ENCODE measurements at places on chromosomes 4 and X.

- no peak for DNase-seq
Measured at GRCh38 chrX:19063030-19063429, 59.2 kb downstream of the ADGRG2 start.

DNA sequence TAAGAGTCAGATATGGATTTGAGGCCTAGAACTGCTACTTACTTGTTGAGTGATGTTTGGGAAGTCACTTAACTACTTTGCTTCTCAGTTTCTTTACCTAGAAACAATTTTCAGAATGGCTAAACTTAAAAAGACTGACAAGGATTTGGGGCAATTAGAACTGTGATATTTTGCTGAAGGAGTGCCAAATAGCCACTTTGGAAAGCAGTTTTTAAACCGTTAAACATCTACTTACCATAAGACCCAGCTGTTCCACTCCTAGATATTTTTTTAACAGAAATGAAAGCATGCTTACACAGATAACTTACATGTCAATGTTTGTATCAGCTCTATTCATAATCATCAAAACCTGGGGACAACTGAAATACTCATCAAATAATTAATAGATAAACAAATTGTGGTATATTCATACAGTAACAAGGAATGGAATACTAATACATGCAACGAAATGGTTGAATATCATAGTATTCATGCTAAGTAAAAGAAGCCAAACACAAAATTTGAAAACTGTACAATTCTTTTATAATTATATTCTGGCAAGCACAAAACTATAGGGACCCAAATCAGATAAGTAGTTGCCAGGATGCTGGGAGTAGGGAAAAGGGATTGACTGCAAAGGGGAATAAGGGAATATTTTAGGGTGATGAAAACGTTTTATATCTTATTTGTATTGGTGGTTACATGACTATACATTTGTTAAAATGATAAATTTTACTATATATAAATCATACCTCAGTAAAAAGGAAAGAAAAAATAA lies 24.0 kb downstream of the RPA4 start:
- no peak for DNase-seq

- DNase-seq = no peak
Measured at GRCh38 chr4:165384186-165384585, 5.4 kb downstream of the CPE start.

DNA sequence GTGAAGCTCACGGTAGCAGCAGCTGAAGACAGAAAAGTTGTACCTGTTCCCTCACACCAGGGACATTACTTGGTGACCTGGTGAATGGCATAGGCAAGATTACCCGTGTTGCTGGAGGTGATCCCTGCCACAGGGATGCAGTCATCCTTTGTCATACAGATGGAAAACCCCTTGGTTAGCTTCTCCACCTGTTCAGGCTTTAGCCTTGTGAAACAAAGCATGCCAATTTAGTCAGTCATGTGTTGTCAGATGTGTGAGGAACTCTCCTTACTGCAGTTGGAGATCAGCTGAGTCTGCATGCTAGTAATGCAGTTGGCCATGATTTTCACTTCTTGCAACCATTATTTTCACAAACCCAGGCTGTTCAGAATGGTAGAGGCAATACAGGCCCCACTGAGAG lies 41.0 kb downstream of the AMELX start:
- DNase-seq = no peak

GRCh38 chrX:148601034-148601433 lies 100.6 kb downstream of the AFF2 start:
- no peak for DNase-seq

DNA sequence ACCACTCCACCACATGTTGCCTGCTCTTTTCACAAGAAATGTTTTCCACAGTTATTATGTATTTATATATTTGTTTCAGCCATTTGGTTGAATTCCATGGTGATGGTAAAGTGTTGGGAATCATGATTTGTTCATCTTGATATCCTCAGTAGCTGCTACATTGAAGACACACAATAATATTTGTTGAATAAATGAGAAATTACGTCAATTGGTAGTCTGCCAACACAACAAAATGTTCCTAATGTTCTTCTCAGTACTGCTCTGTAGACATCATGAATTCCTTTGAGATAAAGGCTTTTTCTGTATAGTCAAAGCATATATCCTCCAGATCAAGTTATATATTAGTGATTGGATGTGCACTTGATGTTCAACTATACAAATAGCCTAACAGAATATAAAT lies 29.5 kb downstream of the CXXC4 start:
- DNase-seq = no peak

GRCh38 chrX:151994476-151994875 lies 20.0 kb upstream of the GABRE start:
- no peak for DNase-seq

DNA sequence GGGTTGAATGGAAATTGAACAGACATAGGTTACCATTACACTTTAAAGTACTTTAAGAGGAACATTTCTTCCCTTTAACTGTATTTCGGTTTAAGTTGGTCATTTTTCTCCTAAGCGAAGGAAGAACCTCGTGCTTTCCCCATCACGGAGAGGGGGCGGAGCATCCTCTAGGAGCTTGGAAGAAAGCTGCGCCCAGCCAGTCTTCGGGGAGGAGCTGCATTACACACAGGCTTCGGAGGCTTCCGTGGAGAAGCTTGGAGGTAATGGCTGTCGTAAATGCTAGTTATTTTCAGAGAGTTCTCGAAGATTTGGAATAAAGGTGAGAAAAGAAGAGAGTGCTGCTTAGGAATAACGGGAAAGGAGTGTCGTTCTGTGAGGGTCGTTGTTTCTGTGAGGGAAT lies at the start of gene PWWP3B:
Gene PWWP3B, plus strand, starts transcription at position 199 of the 400 bp plus-strand sequence. CDS start 37,128 bp downstream, outside the sequence.
- DNase-seq = no peak

DNA sequence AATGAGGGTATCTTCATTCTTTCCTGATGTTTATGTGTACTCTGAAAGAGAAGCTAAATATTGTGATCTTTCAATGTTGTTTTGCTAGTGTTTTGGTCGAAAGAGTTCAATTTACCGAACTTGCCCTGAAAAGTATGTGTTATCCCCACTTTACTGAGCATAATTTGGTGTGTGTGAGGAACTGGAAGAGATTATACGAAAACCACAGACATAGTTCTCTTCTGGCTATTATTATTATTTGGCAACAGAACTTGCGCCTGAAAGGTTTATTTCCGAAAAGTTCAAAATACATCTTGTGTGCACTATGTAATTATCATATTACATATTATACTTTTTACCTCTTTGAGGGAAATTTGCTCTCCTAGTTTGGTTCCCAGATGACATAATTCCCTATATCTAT lies 232.5 kb upstream of the INTU start:
- DNase-seq = no peak

GRCh38 chr4:75637176-75637575 lies 6.8 kb upstream of the CDKL2 start:
- no peak for DNase-seq

DNA sequence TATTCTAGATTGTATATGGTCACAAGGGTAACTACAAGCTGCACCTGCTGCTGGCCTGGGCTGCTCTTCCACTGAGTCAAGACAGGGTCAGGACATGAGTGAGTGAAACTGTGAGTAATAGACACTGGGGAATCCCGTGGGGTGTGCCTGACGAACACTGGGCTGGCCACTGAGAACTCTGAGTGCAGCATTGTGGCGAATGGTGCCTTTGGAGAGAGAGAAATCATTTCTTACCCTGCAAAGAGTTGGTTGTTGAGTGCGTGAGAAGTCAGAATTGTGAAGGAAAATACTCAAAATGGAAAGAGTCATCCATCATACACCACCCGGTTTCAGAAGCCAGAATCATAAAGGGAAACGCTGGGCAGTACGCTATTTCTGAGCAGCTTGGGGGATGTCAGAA lies 43.1 kb upstream of the LSM6 start:
- DNase-seq = no peak

GRCh38 chr4:2433609-2434350 lies 15.0 kb downstream of the CFAP99 start:
- no peak for DNase-seq

- DNase-seq = no peak
Measured at GRCh38 chr4:87326460-87326859, 3.8 kb upstream of the HSD17B13 start.

DNA sequence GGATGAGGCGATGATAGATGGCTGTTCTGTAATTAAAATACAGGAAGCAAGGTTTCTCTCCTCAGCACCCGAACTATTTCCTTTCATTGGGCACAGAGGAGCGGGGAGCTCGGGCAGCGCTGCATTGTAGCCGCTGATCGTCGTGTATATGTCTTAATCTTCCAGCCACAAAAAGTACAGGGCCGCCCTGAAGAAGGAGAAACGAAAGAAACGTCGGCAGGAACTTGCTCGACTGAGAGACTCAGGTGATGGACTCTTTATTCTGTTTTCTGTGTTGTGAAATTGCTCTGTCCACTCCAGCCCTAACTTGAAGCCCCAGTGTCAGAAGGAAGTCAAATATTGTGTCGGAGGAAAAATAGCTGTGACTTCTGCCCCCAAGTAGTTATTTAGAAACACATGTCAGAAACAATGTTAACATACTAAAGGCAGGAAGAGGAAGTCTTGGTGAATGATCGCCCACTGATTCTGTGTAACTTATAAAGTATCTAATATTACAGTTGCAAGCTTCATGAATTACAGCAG lies 546 bp downstream of the ZRSR2 start:
- no peak for DNase-seq

- DNase-seq = no peak
Measured at GRCh38 chr4:5858020-5858769, 34.7 kb downstream of the CRMP1 start.

DNA sequence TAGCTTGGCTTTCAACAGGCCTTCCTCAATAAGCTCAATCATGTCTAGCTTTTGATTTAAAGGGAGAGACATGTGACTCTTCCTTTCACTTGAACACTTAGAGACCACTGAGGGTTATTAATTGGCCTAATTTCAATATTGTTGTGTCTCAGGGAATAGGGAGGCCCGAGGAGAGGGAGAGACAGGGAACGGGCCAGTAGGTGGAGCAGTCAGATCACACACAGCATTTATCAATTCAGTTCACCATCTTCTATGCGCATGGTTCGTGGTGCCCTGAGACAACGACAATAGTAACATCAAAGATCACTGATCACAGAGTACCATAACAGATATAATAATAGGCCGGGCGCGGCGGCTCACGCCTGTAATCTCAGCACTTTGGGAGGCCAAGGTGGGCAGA lies 17.8 kb downstream of the ZNF81 start:
- DNase-seq = peak; percentile 31

GRCh38 chrX:69082753-69083150 lies 82.5 kb downstream of the PJA1 start:
- DNase-seq = no peak
